ENCODE measurements at places on chromosomes 11 and 22.
A peak's percentile ranks its signal among the peaks of the same experiment; 100 is the strongest.

DNA sequence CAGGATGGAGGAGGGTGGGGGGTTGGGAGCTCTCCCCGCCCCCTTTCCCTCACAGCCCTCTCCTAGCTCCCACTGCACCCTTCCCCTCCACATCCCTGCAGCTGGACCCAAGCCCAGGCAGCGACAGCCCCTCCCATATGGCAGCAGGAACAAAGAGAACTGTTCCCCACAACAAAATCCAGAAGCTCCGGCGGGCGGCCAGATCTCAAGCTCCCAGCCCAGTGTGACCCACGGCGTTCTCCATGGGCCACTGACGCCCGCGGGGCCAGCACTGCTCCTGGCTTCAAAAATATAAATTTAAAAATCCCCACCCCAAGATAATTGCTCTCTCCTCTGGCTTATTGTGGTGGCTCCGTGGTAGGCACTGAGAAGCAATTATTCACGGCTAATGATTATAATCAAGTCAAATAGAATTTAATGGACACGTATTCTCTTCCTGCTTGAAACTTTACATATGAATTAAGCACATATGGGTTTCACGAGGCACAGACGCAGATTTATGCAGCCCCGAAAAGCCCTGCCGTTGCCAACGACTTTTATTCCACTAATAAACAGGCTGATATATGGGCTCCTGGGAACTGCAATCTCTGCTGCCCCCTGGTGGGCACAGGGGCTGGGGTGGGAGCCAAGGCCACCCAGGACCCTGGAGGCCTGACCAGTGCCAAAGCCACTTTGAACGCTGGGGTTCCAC, 17.5 kb downstream of the MACROD1 start:
- DNase-seq = peak; percentile 88

- no peak for DNase-seq
Measured at GRCh38 chr22:34761111-34761510, 304.8 kb upstream of the ISX start.

DNA sequence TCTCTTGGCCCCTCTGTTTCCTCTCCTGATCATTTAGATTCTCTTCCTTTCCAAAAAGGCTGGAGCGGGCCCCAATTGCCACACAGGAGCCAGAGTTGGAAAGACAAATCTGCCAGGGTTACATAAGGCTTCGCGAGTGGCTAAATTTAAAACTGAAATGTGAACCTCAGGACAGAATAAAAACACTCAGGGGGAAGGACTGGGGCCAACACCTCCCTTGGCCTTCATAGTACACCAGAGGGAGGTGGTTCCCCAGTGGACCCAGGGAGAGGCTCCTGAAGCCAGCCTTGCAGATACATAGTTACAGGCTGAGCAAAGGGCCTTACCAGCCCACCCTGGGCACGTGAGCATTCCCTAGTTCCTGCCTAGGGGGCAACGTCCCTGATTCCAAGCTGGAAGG, 150.1 kb downstream of the MN1 start:
- no peak for DNase-seq

DNA sequence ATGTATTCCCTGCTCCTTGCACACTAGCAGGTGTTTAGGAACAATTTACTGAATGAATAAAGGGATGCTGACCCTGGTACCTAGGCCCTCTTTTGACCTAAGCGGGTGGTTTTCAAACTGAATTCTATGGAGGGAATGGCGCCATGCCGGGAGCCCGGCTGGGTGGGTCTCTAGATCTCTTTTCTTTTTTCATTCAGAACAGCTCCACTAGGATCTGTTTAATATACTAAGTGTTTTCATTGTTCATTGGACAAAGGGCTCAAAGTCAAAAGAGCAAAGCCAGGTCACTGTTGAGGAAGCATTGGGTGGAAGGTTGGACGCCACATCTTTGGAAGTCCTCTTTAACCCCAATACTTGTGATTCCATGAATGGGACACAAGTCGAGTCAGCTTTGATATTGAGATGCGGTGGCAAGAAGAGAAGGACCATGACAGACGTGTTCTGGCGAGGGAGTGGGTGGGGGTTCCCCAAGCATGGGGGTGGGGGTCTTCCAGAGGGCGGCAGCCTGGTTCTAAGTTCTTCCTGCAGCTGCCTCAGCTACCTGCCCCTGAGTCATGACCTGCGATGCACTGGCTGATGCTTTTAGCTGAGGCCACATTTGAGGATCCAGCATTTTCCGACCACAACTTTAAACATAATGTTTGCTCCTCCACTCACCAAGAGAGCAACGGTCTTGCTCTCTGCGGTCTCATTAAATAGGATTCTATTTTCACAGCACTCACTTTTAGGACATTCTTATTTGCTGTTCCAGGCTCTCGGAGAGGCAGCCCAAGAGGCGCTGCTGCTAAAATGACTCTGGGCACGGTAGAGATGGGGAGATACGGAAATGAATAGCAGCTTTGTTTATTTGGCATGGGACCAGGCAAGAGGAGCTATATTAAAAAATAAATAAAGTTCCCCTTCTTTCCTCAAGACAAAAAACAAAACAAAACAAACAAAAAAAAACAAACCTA, 100.6 kb downstream of the FBXO7 start:
- no peak for DNase-seq

DNA sequence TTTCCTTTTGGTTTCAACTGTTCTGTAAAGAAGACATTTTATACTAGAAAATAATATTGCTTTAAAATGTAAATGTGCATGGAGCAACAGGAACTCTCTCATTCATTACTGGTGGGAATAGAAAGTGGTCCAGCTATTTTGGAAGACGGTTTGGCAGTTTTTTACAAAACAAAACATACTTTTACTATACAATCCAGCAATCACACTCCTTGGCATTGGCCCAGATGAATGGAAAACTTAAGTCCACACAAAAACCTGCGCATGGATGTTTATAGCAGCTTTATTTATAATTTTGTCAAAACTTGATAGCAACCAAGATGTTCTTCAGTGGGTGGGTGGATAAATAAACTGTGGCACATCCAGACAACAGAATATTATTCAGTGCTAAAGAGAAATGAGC, 49.9 kb upstream of the SEPTIN5 start:
- DNase-seq = no peak

DNA sequence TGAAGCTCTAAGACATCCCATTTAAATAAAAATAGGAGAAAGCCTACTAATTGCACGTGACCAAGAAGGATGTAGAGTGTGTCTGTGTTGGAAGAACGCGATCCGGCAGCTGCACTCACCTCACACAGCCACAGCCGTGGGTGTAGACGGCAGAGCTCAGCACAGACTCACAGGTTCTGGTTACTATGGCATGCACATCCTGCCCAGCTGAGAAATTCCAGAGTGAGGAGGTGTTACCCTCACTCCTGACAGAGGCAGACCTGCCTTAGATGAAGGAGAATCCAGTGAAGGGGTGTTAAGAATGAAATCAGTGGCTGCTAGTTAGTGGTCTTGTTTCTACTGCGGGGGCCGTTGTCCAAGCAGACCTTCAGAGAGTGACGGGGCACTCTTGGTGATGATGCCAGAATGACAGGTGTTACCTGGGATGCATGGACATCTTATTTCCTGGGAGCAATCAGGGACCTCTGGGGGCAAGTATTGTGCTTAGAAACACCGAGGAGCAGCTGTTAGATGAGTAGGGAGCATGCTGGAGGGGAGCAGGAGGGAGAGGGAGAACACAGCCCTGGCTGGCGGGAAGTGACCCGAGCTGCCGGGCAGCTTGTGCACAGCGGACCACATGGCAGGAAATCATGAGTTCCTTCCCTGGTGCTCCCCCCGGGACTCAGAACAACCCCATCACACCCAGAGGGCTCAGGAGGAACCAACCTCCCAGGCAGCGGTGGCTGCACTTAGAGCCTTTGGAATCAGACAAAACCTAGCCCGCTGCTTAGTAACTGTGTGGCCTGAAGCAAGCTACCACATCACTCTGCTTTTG, 12.3 kb downstream of the KCNJ5 start:
- DNase-seq = no peak

DNA sequence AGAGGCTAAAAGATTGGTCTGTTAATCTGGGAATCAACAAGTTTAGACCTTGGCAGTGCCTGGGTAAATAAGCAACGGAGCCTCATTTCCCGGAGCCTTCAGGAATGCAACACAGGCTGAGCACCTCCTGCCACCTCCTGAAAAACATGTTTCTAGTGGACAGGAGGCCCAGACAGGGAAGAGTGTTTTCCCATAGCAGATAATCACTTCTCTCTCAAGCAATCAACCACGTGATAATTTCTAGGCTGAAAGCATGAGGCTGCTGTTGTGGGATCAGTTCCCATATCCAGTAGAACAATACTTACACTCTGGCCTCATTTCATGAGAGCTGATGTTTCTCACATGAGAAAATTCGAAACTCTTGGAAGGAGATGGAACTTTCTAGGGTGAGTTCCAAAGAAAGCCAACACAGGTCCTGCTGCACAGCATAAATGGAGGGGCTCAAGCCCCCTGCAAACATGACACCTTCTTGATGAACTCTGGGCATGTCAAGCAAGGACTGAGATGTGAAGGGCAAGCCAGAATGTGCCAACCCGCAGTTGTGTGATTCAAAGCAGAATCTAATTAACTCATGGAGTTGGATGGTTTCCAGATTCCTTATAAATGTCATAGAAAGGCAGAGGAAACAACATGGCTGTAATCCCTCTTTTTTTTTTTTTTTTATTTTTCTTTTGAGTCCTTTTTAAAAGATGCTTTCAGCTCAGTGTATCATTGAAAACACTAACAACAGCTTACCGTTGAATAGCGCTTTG, 228.5 kb upstream of the SESN3 start:
- DNase-seq = no peak

- no peak for DNase-seq
Measured at GRCh38 chr22:42072606-42073330, 1.3 kb upstream of the PHETA2 start.

GRCh38 chr11:131430473-131431208, 60.2 kb downstream of the NTM start:
- DNase-seq = no peak

DNA sequence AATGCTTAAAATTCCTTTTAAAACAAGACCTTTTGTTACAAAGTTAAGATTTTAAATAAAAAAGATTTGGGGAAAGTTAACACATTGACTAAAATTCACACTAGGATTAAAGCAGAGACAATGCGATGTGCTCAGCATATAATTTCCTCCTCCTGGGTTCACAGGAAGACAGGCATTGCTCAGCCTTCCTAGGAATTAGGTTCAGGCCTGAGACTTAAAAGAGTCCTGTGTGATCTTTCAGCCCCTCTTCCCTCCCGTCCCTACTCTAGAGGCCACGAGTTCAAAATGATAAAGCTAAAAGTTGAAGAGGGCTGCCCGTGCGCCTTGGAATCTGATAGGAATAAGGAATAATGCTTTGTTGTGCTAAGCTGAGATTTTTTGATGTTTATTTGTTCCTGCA, 218.6 kb downstream of the KIRREL3 start:
- DNase-seq = no peak

- DNase-seq = no peak
Measured at GRCh38 chr22:48004038-48004437, 1241.6 kb downstream of the TBC1D22A start.

GRCh38 chr11:17924713-17925112, 88.1 kb downstream of the SERGEF start:
- DNase-seq = no peak

DNA sequence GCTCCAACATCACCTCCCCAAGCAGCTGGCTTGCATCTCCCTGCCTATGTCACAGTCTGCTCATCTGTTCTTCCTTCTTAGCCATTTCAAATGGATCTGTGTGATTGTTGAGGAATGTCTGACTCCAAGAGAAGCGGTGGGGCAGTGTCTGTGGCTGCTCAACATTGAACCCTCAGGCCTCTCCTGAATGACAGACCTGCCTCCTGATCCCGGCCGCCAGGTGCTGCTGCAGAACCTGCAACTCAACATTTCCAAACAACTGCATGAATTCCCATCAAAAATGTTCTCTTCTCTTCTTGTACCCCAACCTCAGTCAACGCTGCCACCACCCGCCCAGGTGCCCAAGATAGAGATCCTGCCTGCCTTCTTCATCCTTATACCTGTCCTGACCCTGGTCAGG, 132.5 kb downstream of the FBXO7 start:
- DNase-seq = no peak

GRCh38 chr22:37419969-37420685, 7.2 kb downstream of the ELFN2 start:
- DNase-seq = no peak

Data from HuH-7.5 (cell line).